Stimulated activated CD4-positive, alpha-beta T cell treated with anti-CD3 and anti-CD28 coated beads, TNF-alpha, amount 100 ng/mL, for 48 hours (primary cell): ENCODE measurements at places on chromosomes 1 and 21.

GRCh38 chr1:104266612-104267011 lies 516.9 kb downstream of the AMY1C start:
- DNase-seq = no peak

DNA sequence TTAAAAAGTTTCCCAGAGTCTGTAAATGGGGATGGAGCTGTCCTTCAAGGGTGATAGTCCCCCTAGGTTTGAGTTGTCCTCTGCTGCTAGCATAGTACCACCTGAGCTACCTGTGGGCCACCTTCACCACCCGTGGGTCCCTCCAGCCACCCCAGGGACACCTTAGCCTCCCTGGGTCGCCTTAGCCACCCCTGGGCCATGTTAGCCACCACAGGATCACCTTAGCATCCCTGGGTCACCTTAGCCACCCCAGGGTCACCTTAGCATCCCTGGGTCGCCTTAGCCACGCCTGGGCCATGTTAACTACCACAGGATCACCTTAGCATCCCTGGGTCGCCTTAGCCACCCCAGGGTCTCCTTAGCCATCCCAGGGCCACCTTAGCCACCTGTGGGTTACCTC lies 67.1 kb downstream of the ADARB1 start:
- DNase-seq = no peak

- no peak for DNase-seq
Observed at GRCh38 chr1:55010887-55011217, 12.1 kb downstream of the BSND start.

- DNase-seq = no peak
Observed at GRCh38 chr21:25925936-25926335, 191.2 kb downstream of the GABPA start.

DNA sequence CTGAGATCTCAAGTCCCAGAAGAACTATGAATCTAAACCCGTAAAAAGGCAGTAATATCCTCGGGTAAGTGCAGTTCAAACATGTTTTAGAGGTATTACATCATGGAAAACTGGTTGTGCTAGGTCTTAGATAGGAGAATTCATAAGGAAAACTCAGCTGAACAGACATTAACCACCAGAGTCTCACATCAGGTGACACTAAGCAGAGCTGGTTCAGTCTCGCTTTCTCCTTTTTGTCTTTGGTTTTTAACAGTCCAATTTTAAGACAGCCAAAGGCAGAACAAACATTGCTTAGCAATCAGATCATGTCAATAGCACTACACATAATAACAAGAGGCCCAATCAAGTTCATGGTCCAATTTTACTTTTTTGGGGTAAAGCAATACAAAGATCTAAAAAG lies 63.1 kb upstream of the MUTYH start:
- DNase-seq = no peak

- DNase-seq = no peak
Observed at GRCh38 chr1:227576189-227576588, 12.8 kb downstream of the ZNF678 start.

GRCh38 chr1:91511386-91511785 lies 10.7 kb downstream of the CDC7 start:
- no peak for DNase-seq

GRCh38 chr1:51729824-51730301 lies 113.0 kb downstream of the OSBPL9 start:
- no peak for DNase-seq

DNA sequence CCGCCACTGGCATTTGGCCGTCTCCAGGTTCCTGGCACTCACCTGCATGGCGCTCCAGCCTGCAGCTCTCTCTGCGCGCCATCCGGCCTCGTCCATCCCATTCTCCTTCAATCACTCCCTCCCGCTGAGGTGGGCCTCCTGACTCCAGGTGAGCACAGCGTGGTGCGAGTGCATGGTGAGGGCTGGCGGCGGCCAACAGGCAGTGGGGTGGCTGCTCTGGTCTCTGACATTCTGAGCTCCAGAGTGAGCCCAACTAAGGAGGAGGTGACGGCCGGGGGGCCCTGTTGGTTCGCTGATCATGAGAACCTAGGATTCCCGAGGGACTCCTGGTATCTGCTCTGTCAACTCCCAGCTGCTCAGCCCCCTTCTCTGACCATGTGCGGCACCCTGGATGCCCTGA lies 130.4 kb downstream of the AJAP1 start:
- DNase-seq = no peak

DNA sequence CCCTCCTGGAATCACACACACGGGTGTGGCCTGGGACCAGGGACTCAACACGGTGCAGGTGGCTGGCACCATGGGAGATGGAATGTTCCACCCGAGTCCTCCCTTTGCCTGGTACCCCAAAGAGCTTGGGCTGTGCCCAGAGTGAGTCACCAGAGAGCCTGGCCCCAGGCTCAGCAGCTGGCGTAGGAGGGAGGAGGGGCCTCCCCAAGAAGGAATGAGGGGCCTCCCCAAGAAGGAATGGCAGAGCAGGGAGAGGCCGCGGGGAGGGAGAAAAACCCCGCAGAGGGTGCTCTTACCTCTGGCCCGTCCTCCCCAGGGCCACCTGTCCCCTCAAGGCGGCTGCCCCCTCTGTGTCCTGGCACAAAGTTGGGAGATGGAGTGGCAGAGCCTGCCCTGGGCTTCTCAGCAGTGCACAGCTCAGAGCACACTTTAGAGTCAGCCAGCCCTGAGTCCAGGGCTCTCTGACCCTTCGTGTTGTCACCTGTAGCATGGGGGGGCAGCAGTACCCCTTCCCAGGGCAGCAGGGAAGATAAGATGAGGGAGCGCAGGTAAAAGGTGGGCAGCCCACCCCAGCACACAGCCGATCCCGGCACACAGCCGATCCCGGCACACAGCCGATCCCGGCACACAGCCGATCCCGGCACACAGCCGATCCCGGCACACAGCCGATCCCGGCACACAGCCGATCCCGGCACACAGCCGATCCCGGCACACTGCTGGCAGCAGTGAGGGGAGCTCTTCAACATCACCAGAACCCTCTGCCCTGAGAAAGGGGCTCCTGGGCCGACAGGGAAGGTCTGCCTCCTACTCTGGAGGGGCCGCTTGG lies 20.2 kb upstream of the KCNAB2 start:
- no peak for DNase-seq

DNA sequence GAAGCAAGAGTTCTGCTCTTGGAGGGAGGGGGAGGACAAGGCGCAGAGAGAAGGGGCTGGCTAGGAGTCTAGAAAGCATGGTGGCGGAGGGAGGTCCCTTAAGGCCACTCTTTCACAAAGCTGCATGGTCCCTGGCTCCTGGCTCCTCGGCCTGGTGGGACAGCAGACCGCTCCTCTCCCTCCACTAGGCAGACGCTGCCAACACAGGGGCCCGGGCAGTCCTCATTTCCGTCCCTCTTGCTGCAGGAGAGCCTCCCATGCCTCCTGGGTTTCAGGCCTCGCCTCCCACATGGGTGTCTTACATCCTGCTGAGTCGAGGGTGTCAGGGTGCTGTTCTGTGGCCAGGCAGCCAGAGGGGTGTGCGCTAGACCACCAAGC lies 108.0 kb downstream of the CASZ1 start:
- DNase-seq = no peak

DNA sequence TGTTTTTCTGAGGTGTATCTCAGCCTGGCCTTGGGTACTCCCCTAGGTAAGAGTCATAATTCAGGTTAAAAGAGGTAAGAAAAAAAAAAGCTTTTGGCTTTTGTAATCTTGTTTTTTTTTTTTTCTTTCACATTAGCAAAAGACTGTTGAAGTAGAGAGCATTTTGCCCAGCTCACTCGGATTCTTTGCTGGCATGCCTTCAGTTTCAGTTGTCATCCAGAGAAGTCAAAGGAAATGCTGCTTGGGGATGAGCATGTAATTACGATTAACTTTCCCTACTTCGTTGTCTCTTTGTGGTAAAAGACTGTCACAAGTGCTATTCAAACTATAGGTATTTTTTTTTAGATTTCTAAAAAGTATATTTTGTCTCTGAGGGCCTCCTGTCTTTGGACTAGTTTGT lies 6.3 kb downstream of the BACH1 start:
- no peak for DNase-seq

GRCh38 chr1:160466961-160467360 lies 56.1 kb downstream of the SLAMF6 start:
- DNase-seq = no peak
